Naive thymus-derived CD8-positive, alpha-beta T cell (primary cell): ENCODE measurements at places on chromosomes 2 and 18. TPM values are rescaled to one million over a fixed set of nuclear protein-coding genes. Genes with fewer than 3 reads are reported as not detected.

The ITGB6 gene
- polyA plus RNA-seq, result not detected

The GLI2 gene
- not detected for polyA plus RNA-seq

The MC2R gene
- polyA plus RNA-seq, result not detected

The TUBA4B gene
- polyA plus RNA-seq, result not detected

The VIT gene
- not detected for polyA plus RNA-seq

The CYRIA gene
- polyA plus RNA-seq, result 0.74 TPM

The GALR1 gene
- polyA plus RNA-seq, result not detected

The EPB41L3 gene
- polyA plus RNA-seq, result 0.15 TPM

The SLC9A4 gene
- not detected for polyA plus RNA-seq

DNA sequence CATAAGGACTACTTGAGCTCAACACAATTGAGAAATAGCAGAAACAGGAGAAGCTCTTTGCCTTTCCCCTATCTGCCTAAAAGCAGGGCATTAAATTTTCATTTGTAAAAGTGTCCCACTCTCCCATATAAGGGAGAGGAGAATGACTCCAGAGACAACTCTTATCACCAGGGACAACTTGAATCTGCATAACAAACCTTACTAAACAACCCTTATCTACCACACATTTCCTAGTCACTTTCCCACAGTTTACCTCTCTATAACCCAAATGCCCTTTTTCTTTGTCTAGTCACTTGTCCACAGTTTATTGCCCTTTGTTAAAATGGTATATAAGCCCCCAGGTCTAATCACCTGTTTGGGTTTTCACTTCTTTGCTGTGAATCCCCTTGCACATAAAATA, 37.5 kb upstream of the PPM1B start:
- no peak overlapping the region for H3K27ac ChIP-seq
- no peaks in the 10 kb centered on the region for H3K4me1 ChIP-seq
- H3K27me3 ChIP-seq, result no peaks in the 10 kb centered on the region
- peaks cover 17% of the 10 kb centered on the region for H3K36me3 ChIP-seq

DNA sequence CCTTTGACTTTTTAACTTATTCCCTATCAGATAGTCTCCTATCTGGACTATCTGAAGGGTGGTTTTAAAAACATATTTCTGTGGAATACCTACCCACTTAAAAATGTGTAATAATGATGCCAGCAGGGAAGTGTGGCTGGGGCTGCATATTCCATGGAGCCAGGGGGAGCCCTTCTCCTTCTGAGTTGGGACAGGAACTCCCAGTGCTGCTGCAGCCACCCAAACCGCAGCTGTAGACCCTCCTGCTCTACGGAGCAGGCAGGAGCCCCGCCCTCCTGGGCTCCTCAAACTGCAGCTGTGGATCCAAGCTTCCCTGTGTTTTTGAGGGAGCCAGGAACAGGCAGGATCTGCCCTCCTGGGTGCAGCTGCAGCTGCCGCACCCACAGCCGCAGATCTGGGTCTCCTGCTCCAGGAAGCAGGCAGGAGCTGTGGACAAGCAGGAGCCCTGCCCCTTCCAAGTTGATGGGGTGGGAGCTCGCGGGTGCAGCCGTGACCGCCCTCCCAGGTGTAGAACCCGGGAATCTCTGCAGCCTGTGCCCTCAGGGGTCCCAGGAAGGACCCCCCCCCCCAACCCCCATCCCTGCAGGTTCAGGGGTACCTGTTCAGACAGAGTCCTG, 57.8 kb downstream of the PDK1 start:
- DNase-seq, result no peak
- H3K36me3 ChIP-seq, result peaks cover 3% of the 10 kb centered on the region
- no peak overlapping the region for H3K4me3 ChIP-seq
- no peaks in the 10 kb centered on the region for H3K27me3 ChIP-seq

- H3K27me3 ChIP-seq, result peaks cover 69% of the 10 kb centered on the region
- no peak for DNase-seq
- H3K27ac ChIP-seq, result no peak overlapping the region
- H3K36me3 ChIP-seq, result no peaks in the 10 kb centered on the region
- peak overlapping the region; percentile 62 for H3K4me3 ChIP-seq
- H3K4me1 ChIP-seq, result peaks cover 27% of the 10 kb centered on the region
These were observed 2.2 kb upstream of the MTCL1 start for GRCh38 chr18:8703092-8703709.

GRCh38 chr2:96955762-96956161, 30.6 kb downstream of the FAM178B start:
- H3K4me3 ChIP-seq, result no peak overlapping the region
- no peak overlapping the region for H3K27ac ChIP-seq
- H3K4me1 ChIP-seq, result peaks cover 38% of the 10 kb centered on the region
- H3K27me3 ChIP-seq, result no peaks in the 10 kb centered on the region

GRCh38 chr2:17689010-17689409, 64.6 kb downstream of the SMC6 start:
- H3K27ac ChIP-seq, result no peak overlapping the region
- peaks cover 80% of the 10 kb centered on the region for H3K36me3 ChIP-seq
- H3K4me1 ChIP-seq, result no peaks in the 10 kb centered on the region
- H3K27me3 ChIP-seq, result no peaks in the 10 kb centered on the region
- no peak for DNase-seq
- no peak overlapping the region for H3K4me3 ChIP-seq

- no peak overlapping the region for H3K27ac ChIP-seq
- H3K4me3 ChIP-seq, result no peak overlapping the region
These were observed 63.7 kb downstream of the COL4A3 start for GRCh38 chr2:227228061-227228667.

GRCh38 chr2:610491-610890, 66.7 kb downstream of the TMEM18 start:
- DNase-seq, result no peak
- H3K4me1 ChIP-seq, result no peaks in the 10 kb centered on the region
- no peak overlapping the region for H3K27ac ChIP-seq

GRCh38 chr18:31102025-31102684, at the start of gene DSC2:
Gene DSC2 (minus strand): TSS chr18:31102421. CDS start chr18:31101971, 450 bp downstream.
- H3K4me1 ChIP-seq, result peaks cover 5% of the 10 kb centered on the region
- H3K36me3 ChIP-seq, result peaks cover 16% of the 10 kb centered on the region
- no peak within 1 kb of the TSS for H3K27ac ChIP-seq
- peak within 1 kb of the TSS; percentile 82 for H3K4me3 ChIP-seq
- H3K27me3 ChIP-seq, result peaks cover 24% of the 10 kb centered on the region

DNA sequence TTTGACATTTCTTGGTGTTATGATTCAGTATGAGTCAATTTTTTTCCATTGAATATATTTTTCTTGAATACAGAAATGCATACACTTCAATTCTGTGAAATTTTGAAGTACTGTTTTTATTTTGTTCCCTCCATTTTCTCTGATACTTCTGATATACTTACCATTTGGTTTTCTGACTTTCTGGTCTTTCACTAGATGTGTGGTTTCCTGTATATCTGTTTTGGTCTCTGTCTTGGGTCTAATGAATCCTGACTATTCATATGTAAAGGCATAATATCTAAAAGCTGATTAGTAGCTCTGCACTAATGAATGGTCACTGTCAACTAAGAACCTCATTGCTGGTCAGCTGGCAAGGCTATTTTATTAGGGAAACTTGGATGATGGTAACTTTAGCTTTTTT, 345.6 kb downstream of the GRB14 start:
- H3K27me3 ChIP-seq, result no peaks in the 10 kb centered on the region
- H3K4me3 ChIP-seq, result no peak overlapping the region
- no peaks in the 10 kb centered on the region for H3K4me1 ChIP-seq

DNA sequence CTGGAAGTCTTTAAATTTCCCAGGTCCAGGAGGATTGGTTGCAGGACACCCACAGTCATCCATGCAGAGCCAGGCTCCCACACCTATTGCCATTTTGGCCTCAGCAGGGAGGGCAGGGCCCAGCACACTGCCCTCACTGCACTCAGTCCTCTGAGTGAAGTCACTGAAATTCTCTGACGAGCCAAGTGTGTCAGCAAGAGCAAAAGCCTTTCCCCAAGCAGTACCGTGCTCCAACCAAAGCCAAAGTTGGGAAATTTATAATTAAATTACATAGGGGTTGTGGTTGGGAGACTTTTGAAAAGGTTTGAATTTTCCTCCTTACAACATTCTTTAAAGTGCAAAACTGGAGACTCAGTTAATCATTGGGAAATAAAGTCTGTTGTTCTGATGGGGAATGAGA, 98.5 kb upstream of the CD226 start:
- H3K4me3 ChIP-seq, result no peak overlapping the region
- no peak overlapping the region for H3K27ac ChIP-seq
- H3K36me3 ChIP-seq, result peaks cover 8% of the 10 kb centered on the region
- no peaks in the 10 kb centered on the region for H3K27me3 ChIP-seq
- no peak for DNase-seq
- no peaks in the 10 kb centered on the region for H3K4me1 ChIP-seq

GRCh38 chr2:191804766-191805165, 42.1 kb downstream of the CAVIN2 start:
- no peaks in the 10 kb centered on the region for H3K36me3 ChIP-seq
- H3K4me1 ChIP-seq, result no peaks in the 10 kb centered on the region
- H3K27me3 ChIP-seq, result peaks cover 4% of the 10 kb centered on the region
- no peak overlapping the region for H3K4me3 ChIP-seq

GRCh38 chr2:200225951-200226350, 80.5 kb upstream of the SPATS2L start:
- H3K27ac ChIP-seq, result no peak overlapping the region
- no peak overlapping the region for H3K4me3 ChIP-seq
- peaks cover 11% of the 10 kb centered on the region for H3K27me3 ChIP-seq

DNA sequence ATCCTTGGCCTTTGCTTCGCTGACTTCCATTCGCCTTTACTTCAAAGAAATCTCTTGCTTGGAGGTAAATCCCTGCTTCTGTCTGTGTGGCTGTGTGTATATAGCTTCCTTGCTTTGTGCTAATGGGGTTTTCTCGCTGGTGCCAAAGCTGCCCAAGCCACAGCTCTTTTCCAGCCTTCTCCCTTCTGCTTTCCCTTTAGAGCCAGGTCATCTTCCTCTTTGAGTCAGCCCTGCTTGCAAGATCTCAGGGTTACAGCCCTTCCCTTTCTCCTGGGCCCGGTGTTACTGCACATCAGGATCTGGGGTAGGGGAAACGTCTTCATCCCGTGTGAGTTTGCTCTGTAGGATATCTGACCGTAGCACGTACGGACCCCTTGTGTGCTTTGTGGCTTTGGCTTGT, 19.1 kb downstream of the EIF4E2 start:
- DNase-seq, result no peak
- no peak overlapping the region for H3K27ac ChIP-seq
- H3K4me1 ChIP-seq, result peaks cover 2% of the 10 kb centered on the region
- H3K36me3 ChIP-seq, result peaks cover 97% of the 10 kb centered on the region
- H3K4me3 ChIP-seq, result no peak overlapping the region
- no peaks in the 10 kb centered on the region for H3K27me3 ChIP-seq

- H3K36me3 ChIP-seq, result no peaks in the 10 kb centered on the region
- H3K4me1 ChIP-seq, result peaks cover 4% of the 10 kb centered on the region
- no peaks in the 10 kb centered on the region for H3K27me3 ChIP-seq
- no peak overlapping the region for H3K4me3 ChIP-seq
These were observed 25.5 kb downstream of the MRPL35 start for GRCh38 chr2:86224645-86225355.

DNA sequence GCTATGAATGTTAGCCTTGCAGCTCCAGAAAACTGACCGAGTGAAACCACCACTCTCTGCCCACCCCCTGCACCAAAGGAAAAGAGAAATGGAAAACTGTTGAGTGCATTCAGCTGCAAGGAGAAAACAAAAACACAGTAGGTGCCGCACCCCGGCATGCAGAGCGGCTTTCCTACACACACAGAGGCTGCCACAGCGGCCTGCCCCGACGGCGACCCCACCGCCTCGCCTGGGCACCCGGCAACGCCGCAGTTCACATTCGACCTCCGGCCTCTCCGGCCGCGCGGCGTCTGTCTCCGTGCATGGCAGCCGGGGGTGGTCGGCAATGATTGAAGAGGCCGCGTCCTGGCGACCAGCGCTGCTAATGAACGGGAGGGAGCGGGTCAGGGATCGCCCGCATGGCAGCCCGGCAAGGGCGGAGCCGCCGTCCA, 417.1 kb upstream of the SALL3 start:
- H3K4me3 ChIP-seq, result no peak overlapping the region
- no peak for DNase-seq
- H3K36me3 ChIP-seq, result no peaks in the 10 kb centered on the region
- no peaks in the 10 kb centered on the region for H3K4me1 ChIP-seq
- H3K27ac ChIP-seq, result no peak overlapping the region

GRCh38 chr2:75499534-75499933, 61.2 kb downstream of the EVA1A start:
- H3K36me3 ChIP-seq, result no peaks in the 10 kb centered on the region
- H3K4me3 ChIP-seq, result no peak overlapping the region

DNA sequence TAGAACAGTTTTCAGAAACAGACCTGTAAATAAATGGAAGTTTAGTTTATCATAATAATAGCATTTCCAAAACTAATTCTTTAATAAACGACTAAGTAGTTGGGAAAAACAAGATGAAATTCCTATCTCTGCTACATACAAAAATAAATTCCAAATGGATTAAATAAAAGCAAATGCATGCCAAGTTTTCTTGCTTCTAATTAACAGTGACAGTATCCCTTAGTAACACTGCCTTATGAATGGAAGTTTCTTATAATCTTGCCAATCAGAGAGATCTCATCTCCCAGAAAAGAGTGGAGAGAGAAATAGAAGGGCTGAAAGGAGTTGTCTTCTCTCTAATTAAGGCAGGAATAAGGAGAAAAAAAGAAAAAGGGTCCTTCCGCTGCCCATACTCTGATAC, 133.9 kb downstream of the GFPT1 start:
- no peak overlapping the region for H3K4me3 ChIP-seq
- peaks cover 25% of the 10 kb centered on the region for H3K27me3 ChIP-seq
- no peaks in the 10 kb centered on the region for H3K4me1 ChIP-seq

- DNase-seq, result no peak
- H3K4me3 ChIP-seq, result peak overlapping the region; percentile 73
- H3K27ac ChIP-seq, result no peak overlapping the region
- H3K27me3 ChIP-seq, result peaks cover 32% of the 10 kb centered on the region
These were observed 1.3 kb downstream of the OSBPL6 start for GRCh38 chr2:178195390-178196166.

- no peak for DNase-seq
- peaks cover 49% of the 10 kb centered on the region for H3K27me3 ChIP-seq
- H3K4me3 ChIP-seq, result peak overlapping the region; percentile 81
- no peak overlapping the region for H3K27ac ChIP-seq
- H3K36me3 ChIP-seq, result no peaks in the 10 kb centered on the region
These were observed 793 bp downstream of the CNRIP1 start for GRCh38 chr2:68318914-68319397.
